ENCODE measurements at places on chromosomes 12 and 14.

- no peak for DNase-seq
Observed at GRCh38 chr12:74945771-74946198, 263.9 kb downstream of the KCNC2 start.

- peak; percentile 82 for DNase-seq
Observed at GRCh38 chr12:102061560-102062418, at the start of gene WASHC3. TSS of gene WASHC3 (minus strand) at chr12:102061991. CDS start at chr12:102061962, 29 bp downstream.

DNA sequence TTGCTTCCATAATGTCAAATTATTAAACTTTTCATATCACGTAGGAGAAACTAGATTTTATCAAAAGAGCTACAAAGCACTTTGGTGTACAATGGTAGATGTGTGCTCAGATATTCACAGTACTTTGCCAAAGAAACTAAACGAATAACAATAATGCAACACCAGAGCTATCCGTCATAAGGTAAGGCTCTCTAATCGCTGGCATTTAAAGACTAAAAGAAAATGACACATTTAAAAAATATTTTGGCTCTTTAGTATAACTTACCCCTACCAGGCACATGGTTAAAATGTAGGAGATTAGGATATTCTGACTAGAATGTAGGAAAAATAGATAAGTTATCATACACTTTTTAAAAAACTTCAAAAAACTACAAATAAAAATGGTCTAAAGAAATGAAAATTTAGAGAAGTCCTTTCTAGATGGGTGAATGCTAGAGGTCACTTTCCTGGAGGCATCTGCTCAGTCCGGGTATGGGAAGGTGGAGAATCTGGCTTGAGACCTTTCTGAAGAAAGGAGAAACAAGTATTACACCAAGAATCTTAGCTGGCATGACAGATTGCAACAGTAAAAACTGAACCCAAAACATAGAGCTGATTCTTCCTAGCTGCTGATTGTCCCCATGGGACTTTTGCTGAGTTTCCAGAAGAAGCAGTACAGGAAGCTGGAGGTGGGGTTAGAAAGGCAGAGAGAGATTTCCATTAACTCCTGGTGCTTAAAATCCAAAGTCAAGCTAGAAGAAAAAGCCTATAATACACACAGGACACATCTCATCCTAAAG, 67.9 kb downstream of the FAR2 start:
- DNase-seq: no peak

GRCh38 chr12:41277946-41278267, 89.8 kb downstream of the PDZRN4 start:
- no peak for DNase-seq

DNA sequence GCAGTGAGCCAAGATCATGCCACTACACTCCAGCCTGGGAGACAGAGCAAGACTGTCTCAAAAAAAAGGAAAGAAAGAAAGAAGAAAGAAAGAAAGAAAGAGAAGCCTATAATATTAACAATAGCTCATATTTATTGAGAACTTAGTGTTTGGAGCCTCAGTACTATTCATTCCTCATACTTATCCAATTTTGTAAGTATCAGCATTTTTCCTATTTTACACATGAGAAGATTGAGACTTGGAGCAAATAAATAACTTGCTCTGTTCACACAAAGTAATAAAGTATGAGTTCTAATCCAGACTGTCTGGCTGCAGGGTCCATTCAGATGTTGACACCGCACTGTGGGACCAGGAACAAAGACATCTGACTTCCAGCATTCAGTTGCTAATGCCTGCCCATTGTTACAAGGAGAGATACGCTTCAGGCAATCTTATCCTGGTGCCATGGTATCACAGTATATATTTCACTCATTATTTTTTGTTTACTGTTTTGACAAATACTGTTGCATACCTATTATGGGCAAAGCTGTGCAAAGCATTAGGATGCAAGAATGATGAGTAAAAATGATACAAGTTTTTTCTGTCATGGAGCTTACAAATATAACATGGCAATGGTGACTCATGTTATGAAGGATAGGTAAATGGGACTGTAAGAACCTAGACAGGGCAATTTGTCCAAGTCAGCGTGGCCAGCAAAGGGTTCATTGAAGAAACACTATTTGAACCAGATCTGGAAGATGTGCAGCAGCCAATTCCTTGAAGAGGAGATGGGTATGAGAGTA, 21.4 kb upstream of the TMTC2 start:
- no peak for DNase-seq

DNA sequence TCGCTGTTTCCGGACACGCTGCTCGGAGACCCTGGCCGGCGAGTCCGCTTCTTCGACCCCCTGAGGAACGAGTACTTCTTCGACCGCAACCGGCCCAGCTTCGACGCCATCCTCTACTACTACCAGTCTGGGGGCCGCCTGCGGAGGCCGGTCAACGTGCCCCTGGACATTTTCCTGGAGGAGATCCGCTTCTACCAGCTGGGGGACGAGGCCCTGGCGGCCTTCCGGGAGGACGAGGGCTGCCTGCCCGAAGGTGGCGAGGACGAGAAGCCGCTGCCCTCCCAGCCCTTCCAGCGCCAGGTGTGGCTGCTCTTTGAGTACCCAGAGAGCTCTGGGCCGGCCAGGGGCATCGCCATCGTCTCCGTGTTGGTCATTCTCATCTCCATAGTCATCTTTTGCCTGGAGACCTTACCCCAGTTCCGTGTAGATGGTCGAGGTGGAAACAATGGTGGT, 90.0 kb downstream of the GALNT8 start:
- no peak for DNase-seq

DNA sequence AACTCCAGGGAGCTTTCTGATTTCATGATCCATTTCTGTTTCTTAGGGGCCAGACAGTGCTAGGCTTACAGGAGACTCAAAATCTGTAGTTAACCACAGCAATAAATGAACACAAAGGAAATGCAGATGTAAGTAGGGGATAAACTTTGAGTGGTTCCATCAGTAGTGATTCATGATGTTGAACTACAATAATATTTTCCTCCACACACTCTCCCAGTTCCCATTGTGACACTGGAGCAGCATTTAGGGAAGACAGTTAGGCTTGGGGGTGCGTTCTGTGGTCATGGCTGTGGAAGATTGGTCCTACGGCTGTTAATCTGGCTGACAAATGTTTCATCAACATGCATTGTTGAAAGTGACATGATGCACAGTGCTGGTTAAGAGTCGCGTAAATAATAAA, 66.9 kb downstream of the HMGA2 start:
- no peak for DNase-seq

- DNase-seq: no peak
Observed at GRCh38 chr12:93347054-93347785, 30.5 kb upstream of the NUDT4 start.

- no peak for DNase-seq
Observed at GRCh38 chr12:15756822-15757221, 32.4 kb downstream of the EPS8 start.

GRCh38 chr12:109952873-109953272, 43.3 kb downstream of the GIT2 start:
- DNase-seq: no peak

DNA sequence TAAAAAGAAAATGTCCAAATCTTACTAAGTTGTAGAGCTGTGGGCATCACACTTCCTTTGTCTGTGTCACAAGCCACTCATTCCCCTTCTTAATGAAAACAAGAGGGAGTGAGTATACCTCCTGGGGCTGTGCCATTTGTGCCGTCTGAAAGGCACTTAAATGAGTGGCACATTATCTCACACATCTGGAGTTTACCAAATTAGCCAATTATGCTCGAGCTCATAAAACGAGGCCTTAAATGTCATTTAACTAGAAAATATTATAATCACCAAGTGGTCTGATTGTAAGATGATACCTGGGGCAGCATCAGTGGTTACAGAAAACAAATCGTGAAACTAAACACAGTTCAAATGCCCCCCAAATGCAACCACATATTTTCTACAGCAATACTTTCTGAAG, 146.1 kb downstream of the PAX9 start:
- DNase-seq: no peak

DNA sequence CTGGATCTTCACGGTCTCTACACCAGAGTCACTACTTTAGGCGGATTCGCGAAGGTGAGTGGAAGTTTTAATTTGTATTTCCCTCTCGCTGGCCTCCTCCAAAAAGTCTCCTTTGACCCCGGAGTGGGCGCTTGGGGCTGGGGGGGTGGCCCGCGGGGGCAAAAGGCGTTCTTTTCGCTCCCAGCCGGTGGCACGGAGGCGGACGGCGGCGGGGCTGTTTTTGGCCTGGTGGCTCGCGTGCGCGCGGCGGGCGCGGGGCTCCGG, 510 bp downstream of the ARID2 start:
- no peak for DNase-seq

DNA sequence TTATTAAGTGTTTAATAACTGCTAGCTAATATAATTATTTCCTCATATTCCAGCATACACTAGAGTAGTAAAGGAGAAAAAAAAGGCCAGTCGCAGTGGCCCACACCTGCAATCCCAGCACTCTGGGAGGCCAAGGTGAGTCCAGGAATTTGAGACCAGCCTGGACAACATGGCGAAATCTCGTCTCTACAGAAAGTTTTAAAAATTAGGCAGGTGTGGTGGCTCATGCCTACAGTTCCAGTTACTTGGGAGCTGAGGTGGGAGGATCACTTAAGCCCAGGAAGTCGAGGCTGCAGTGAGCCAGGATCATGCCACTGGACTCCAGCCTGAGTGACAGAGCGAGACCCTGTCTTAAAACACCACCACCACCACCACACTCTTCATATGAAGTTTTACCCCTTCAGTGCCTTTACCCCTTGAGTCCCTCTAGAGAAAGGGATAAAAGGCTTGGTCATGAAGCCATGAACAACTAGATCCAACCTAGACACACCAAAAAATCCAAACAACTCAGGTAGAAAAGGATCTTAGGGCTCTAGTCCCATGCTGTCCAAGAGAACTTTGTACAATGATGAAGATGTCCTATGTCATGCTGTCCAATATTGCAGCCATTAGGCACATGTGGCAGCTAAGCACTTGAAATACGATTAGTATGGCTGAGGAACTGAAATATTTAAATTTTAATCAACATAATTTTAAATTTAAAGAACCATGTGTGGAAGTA, 29.6 kb downstream of the ATXN2 start:
- no peak for DNase-seq

DNA sequence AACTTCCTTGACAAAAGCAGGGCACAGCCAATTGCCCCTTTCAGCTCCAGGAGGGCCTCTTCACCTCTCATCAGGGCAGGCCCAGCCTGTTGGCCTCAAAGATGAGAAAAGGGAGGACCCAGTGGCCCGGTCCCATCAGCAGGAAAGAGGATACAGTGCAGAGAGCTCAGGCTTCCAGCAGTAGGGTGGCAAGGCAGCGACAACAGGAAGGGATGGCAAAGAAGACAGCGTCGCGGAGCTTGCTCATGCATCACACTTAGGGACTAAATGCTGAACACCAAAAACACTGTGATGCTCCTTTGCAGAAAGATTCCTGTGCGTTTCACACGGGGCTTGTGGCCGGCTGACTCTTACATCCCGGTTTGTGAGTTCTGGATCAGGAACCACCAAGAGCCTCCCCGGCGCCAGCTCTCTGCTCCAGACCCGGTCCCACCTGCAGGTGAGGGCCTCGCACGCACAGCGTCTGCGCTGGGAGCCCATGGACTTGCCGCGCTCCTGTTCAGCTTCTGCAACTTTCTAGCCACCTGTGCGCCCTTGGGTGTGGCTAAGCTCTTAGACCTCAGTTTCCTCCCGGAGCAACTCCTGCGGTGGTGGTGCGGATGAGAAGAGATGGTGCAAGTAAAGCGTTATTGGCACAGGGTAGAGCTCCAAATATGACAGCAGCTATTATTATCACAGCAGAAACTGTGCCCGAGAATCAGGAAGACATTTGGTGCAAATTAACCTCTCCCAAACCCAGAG, 15.3 kb upstream of the BCL7A start:
- DNase-seq: no peak

GRCh38 chr12:131231032-131231980, 277.6 kb downstream of the ADGRD1 start:
- no peak for DNase-seq

DNA sequence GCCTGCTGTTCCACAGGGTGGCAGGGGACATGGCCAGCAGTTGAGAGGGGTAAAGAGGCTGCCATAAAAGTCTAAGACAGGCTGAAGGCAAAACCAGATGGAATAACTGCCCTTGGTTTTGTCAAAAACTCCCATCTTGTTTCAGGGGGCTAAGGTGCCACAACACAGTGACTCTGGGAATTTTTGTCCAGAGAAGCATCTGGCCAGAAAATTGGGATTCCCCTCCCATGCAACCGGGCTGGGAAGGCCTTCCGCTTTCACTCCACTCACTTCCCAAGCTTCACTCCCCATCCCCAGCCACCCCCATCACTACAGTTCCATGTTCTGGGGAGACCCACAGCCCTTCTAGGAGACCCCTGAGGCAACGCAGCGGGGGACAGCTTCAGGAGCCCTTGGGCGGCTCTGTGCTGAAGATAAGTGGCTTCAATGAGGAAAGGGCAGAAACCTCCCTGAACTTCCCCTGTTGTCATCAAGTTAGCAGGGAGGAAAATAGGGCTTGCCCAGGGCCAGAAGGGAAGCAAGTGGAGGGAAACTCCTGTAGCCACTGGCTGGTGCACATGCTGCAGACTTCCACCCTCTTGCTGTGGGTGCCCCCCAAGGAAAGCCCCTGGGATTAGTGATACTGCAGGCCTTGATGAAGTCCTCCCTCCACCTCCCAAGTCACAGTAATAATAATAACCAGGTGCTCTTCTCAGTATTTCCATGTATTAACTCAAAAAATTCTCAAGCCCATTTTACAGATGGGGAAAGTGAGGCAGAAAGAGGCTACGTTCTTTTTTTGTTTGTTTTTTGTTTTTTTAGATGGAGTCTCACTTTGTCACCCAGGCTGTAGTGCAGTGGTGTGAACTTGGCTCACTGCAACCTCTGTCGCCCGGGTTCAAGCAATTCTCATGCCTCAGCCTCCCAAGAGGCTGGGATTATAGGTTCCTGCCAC, 6.0 kb downstream of the TMEM229B start:
- no peak for DNase-seq

DNA sequence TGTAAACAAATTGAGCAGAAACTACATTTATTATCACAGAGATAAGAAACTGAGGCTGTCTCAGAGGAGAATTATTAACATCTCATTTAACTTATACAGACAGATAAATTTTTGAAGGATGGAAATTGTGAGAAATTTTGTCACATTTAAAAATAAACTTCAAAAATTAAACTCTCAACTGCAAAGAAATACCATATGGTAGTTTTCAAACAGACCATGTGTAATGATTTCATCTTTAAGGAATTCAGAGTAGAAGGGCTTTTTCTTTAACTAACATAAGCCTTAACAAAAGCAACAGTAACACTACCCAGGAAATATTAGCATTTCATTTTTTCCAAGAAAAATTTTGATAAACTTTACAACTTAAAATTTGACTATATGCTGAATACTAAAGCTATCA, 26.6 kb downstream of the NUP37 start:
- no peak for DNase-seq

DNA sequence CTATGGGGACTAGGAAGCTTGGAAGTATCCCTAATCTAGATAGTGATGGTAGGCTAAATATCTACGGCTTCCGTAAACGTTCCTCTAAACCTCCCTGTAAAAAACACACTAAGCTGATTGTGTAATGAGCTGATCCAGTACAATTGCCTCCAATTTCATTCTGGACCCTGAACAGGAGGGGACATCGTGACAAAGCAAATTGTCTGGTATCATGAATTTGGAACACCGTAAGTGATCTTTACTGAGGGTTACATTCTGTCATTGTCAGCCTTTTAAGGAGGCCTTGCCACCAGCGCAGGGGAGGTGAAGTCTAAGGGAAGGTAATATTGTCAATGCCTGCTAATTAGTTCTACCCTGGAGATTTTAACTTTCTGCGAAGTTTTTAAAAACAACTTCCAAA, 487 bp upstream of the MGST1 start:
- DNase-seq: no peak
